T-cell (primary cell): ENCODE measurements at places on chromosomes 16 and 17. TPM values are rescaled to one million over a fixed set of nuclear protein-coding genes. Genes with fewer than 3 reads are reported as not detected.
A peak's percentile ranks its signal among the peaks of the same experiment; 100 is the strongest.

DNA sequence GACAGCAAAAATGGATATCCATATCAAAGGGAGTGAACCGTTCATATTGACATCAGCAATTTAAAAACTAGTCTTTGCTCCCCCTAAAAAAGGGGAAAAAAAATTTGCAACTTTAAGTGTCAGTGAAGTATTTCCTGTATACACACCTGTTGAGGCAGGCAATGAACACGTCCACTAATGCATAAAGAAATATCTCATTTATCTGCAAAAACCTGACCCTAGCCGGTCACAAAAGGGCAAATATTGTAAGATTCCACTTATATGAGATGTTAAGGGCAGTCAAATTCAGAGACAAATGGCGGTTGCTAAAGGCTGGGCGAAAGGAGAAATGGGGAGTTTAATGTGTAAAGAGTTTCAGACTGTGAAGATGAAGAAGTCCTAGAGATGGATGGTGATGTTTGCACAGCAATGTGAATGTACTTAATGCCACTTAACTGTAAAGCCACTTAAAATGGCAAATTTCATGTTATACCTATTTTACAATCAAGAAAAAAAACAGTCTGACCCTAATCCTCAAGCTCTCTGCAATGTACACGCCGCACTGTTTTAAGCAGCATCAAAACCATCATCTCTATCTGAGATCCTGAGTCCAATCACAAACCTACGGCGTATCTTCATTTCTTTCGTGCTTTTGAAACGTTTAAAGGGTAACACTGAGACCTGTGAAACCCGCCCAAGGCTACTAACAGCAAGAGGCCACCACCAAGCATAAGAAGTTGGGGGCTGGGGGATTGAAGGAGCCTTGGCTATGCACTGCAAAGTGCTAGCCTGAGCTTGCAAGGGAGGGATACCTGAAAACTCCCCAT, 1.1 kb downstream of the PARN start:
- peak; percentile 1 for DNase-seq

GRCh38 chr17:45088741-45089140, 27.6 kb downstream of the NMT1 start:
- no peak for DNase-seq

GRCh38 chr16:53090591-53091411, 36.0 kb downstream of the CHD9 start:
- DNase-seq = no peak

DNA sequence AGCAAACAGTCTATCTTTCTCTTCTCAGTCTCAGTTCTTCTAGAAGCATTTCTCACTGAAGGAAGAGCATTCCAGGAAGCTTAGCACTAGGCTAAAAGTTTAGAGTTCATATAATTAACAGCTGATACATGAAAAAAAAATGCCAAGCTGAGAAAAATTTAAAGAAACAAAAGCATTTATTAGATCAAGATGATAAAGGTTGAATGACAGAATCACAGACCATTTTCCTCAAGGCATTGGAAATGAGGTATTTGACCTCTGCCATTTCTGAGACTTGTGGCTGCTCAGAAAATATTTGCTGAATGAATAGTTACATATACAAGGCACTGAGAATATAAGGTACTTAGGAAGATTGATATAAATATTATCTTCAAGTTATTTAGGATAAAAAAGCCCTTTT, 901.6 kb upstream of the GOT2 start:
- DNase-seq = no peak

- DNase-seq = no peak
These were observed 261 bp upstream of the B4GALNT2 start for GRCh38 chr17:49132317-49132698.

DNA sequence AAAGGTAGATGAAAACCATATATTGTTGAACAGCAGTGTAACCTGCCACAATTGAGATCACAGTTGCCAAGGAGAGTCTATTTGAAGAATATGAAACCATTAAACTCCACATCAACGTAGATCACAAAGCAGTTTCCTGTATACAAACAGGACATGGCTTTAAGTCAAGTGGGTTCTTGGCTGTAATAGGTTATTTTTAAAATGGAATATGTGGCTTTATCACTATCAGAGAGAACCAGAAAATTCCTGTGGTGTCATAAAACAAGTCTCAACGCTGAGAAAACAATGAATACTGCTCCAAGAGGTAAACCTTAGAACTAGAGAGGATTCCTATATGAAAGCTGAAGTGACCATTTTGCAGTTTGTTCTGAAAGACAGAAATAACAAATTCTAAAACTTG, 999.7 kb downstream of the CDH11 start:
- no peak for DNase-seq

- no peak for DNase-seq
These were observed 263.5 kb upstream of the AXIN2 start for GRCh38 chr17:65824901-65825300.

DNA sequence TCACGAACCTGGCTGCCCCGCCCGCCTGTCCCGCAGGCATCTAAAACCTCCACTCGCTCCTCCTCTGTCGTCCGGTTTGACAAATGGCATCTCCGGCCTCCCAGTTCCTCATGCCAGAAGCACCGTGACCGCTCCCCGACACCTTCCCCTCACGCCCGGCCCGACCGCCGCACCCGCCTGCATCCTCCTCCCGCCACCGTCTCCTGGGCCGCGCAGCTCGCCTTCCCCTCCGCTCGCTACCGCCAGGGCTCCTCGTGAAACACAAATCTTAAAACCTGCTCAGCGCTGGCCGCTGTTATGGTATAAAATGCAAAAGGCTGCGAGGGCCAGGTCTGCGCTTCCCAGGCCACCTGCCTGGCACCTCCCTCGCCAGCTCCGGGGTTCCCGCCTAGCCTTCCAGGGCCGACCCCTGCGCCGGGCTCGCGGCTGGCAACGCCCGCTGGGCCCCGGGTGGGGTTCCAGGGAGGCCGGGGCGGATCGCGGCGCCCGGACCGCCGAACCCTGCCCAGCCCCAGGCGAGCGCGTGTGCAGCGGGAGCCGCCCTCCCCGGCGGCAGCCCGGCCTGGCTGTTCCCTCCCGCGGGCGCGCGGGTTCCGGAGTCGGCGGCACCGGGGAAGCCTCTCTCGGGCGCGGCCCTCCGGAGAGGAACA, 488 bp downstream of the SPSB3 start:
- DNase-seq = peak; percentile 25

GRCh38 chr16:28166394-28167208, 45.2 kb downstream of the XPO6 start:
- DNase-seq = no peak

DNA sequence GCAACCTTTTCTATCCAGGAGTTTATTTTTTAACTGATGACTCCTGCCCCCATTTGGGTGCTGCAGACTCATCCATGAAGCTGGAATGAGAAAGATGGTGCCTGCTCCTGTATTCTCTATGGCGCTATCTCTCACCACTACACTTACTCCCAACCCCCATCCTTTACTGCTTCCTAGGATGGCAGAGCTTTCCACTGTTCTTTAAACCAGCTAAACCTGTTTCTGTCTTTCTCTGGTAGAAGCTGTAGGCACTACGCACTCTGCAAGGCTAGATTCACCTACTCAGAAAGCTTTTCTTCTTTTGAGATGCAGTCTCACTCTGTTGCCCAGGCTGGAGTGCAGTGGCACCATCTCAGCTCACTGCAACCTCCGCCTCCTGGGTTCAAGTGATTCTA, 47.0 kb downstream of the ADAMTS18 start:
- no peak for DNase-seq

OTOA gene
- not detected for total RNA-seq

KRT27 gene
- total RNA-seq = not detected

KIF2B gene
- not detected for total RNA-seq

IL32 gene
- 857 TPM for total RNA-seq

MAPT gene
- 1.0 TPM for total RNA-seq
